ENCODE measurements at places on chromosomes 5 and 9. TPM values are rescaled to one million over a fixed set of nuclear protein-coding genes. Genes with fewer than 3 reads are reported as not detected.

GRCh38 chr9:37454238-37454637 lies 11.0 kb downstream of the ZBTB5 start:
- H3K27ac ChIP-seq, result no peak overlapping the region
- H3K4me3 ChIP-seq, result no peak overlapping the region
- no peaks in the 10 kb centered on the region for H3K36me3 ChIP-seq
- no peaks in the 10 kb centered on the region for H3K27me3 ChIP-seq
- peaks cover 9% of the 10 kb centered on the region for H3K4me1 ChIP-seq

- H3K4me1 ChIP-seq, result no peaks in the 10 kb centered on the region
- H3K27me3 ChIP-seq, result no peaks in the 10 kb centered on the region
These were observed 478.5 kb downstream of the RASEF start for GRCh38 chr9:82584349-82584863.

DNA sequence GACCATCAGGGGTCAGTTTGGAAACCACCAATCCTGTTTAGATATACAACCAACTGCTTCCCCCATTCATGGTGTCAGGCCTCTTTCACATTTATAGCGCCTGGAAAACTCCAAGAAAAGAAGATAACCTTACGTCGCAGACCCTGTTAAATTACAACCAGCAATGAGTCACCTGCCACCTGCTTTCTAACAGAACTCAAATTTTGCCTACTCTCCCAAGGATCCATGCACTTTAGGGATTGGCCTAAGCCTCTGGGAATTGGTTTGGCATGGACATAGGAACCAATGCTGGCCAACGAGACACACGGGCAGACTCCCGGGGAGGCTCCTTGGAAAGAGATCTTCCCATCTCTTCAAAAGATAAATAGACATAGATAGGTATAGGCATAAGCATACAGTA lies 87.0 kb downstream of the FEM1C start:
- H3K36me3 ChIP-seq, result no peaks in the 10 kb centered on the region
- no peak for DNase-seq
- no peak overlapping the region for H3K4me3 ChIP-seq
- no peaks in the 10 kb centered on the region for H3K27me3 ChIP-seq
- H3K27ac ChIP-seq, result no peak overlapping the region

DNA sequence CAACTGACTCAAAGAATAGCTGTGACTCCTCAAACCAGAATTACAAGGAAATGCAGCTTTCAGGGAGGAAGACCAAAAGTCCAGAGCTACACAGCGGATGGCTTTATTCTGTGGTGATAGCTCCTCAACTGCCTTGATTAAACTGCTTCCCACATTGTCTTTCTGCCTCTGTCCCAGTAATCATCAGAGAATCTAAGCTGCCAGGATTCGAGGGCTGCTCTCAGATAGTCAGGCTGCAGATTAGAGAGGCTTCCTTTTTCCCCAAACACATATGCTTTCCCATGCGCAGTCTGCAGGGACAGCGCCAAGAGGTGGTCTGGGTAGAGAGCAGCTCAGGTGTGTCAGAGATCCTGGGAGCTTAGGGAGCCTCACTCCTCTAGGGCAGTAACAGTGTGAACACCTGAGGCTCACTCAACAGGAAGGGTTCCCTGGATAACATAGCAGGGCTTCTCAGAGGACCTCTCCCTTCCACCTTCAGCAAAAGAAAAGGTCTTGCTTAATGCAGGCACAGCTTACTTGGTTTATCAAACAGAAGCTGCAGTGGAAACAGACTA lies 439.9 kb upstream of the TLE4 start:
- H3K36me3 ChIP-seq, result no peaks in the 10 kb centered on the region
- no peak overlapping the region for H3K4me3 ChIP-seq
- no peaks in the 10 kb centered on the region for H3K27me3 ChIP-seq
- H3K27ac ChIP-seq, result no peak overlapping the region
- no peak for DNase-seq
- H3K4me1 ChIP-seq, result no peaks in the 10 kb centered on the region

GRCh38 chr5:179124273-179124852 lies 64.2 kb downstream of the ZNF354C start:
- no peak overlapping the region for H3K4me3 ChIP-seq
- H3K4me1 ChIP-seq, result no peaks in the 10 kb centered on the region
- no peaks in the 10 kb centered on the region for H3K36me3 ChIP-seq
- no peak overlapping the region for H3K27ac ChIP-seq
- H3K27me3 ChIP-seq, result no peaks in the 10 kb centered on the region
- no peak for DNase-seq

- H3K27me3 ChIP-seq, result no peaks in the 10 kb centered on the region
- no peak overlapping the region for H3K27ac ChIP-seq
- H3K36me3 ChIP-seq, result no peaks in the 10 kb centered on the region
- no peak overlapping the region for H3K4me3 ChIP-seq
- no peak for DNase-seq
These were observed 93.0 kb upstream of the NIPAL4 start for GRCh38 chr5:157366741-157367674.

DNA sequence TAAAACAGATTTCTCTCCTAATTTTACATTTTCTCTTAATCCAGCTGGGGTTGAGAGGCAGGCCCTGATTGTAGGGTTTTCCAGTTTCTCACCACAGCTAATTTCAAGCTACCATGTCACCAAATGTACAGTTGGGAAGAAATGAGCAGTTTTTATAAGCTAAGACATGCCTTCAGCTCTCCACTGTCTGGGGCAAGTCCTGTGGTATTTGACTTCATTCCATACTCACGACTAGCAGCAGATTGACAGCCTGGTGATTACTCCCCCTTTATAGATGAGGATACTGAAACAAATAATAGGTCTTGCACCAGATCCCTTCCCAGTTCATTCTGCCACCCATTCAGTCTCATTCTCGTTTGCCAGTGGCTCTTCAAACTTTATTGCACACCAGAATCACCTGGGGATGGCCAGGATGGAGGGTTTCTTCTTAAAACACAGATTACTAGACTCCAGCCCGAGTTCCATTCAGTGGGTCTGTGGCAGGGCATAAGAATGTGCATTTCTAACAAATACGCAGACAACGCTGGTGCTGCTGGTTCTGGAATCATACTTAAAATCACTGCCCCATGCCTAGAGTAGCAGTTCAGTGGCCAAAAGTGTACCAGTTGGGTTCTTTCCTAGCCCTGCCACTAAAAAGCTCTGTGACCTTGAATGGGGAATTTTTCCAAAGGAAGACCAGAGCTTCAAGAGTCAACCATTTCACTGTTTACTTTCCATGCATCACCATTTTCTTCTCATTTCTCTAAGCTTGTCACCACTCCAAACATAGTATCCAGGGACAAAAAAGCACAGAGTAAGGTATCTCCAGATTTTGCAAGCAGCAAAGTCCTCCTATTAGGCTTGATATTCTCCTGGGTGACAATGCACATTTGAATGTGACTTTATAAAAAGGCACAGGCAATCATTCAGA lies 64.3 kb downstream of the CSNK1A1 start:
- peak overlapping the region; percentile 86 for H3K27ac ChIP-seq
- peaks cover 67% of the 10 kb centered on the region for H3K36me3 ChIP-seq
- no peak for DNase-seq
- H3K4me1 ChIP-seq, result peaks cover 54% of the 10 kb centered on the region
- H3K27me3 ChIP-seq, result no peaks in the 10 kb centered on the region
- H3K4me3 ChIP-seq, result no peak overlapping the region

DNA sequence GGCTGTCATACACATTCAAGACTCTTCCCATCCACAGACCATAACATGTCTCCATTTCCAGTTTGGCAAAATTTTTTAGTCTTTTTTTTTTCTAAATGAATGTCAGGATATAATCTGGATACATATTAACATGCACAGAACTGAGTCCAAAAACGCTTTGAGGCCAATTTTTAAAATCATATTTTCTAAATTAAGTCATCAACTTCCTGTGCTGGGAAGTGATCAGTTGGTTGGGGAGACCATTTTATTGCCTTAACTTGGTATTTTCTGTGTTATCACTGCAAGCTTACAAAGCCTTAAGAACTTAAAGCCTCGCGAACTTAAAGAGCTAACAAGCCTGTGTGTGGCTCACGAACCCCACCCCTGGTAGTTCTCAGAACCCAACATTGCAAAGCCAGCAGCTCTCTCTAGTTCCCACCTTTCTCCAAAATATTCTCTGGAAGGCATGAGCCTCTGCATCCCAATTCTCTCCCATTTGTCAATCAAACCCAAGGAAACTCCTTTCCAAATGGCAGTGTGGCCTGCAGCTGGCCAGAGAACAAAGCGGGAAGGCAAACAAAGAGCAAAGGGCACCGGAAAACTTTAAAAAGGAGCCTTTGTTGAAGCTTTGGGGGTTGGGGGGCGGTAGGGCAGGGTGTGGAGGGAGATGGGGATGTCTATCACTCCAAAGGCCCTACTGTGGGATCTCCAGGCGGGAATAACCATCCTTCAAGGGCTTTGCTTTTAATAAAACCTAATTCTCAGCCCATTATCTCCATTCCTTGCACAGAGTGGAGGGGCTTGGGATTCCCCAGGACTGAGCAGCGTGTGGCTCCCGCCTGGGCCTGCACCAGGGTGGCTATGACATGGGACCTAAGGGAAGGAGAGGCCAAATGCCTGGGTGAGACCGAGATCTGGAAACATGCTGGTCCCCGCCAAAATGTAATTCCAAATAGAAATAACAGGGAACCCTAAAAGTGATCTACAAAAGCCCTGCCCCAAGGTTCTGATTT lies 65.0 kb downstream of the ROR2 start:
- no peaks in the 10 kb centered on the region for H3K36me3 ChIP-seq
- no peaks in the 10 kb centered on the region for H3K4me1 ChIP-seq
- no peak overlapping the region for H3K27ac ChIP-seq
- DNase-seq, result no peak

DNA sequence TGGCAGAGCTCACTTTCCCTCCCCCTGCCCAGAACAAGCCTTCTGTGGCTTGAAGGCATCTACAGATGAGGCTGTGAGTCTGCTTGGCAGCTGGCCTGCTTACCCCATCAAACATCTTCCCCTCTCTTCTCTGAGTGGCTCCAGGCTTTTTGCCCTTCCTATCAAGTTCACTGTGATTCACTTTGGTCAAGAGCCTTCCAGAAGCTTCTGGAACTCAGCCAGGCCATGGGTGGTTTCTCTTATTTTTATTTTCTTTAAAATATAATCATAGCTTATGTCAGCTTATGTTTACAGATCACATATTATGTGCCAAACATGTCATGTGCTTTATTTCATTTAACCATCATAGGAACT lies 267.0 kb downstream of the SEC61B start:
- no peaks in the 10 kb centered on the region for H3K4me1 ChIP-seq
- DNase-seq, result no peak
- H3K36me3 ChIP-seq, result no peaks in the 10 kb centered on the region
- H3K4me3 ChIP-seq, result no peak overlapping the region
- peaks cover 66% of the 10 kb centered on the region for H3K27me3 ChIP-seq

- no peak overlapping the region for H3K27ac ChIP-seq
- no peak overlapping the region for H3K4me3 ChIP-seq
- H3K36me3 ChIP-seq, result no peaks in the 10 kb centered on the region
- no peaks in the 10 kb centered on the region for H3K27me3 ChIP-seq
These were observed 429.9 kb downstream of the CAAP1 start for GRCh38 chr9:26462751-26463150.

GRCh38 chr5:150762211-150762610 lies 3.4 kb upstream of the DCTN4 start:
- no peak overlapping the region for H3K27ac ChIP-seq
- peaks cover 5% of the 10 kb centered on the region for H3K4me1 ChIP-seq
- H3K36me3 ChIP-seq, result peaks cover 4% of the 10 kb centered on the region
- H3K27me3 ChIP-seq, result peaks cover 15% of the 10 kb centered on the region
- no peak for DNase-seq

DNA sequence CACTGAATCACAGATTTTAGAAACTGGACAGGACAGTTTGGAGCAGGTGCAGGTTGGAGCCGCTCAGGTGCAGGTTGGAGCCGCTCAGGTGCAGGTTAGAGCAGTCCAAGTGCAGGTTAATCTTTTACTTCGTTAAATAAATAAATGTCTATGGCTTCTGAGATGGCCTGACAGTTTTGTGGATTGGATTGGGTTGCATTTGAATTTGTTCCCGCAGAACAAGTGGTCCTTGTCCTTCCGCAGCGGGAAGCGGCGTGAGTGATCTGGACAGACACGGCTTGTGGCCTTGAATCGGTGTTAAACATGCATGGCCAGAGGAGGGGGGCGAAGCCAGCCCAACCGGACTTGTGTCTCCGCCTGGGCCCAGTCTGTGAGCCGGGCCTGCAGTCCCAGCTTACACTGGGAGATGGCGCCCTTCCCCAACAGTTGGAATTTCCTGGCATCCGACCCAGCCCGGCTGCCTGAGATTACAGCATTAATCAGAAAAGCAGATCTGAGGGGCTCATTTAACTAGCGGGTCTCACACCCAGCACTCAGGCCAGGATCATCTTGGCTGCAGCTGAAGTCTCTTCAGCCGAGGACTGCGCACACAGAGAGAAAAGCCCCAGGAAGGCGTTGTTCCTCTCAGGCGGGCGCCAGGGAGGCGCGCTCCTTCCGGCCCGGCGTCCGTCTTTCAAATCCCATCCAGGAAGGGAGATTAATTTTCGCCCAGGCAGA lies 1.5 kb upstream of the OLFM1 start:
- no peaks in the 10 kb centered on the region for H3K36me3 ChIP-seq
- peak; percentile 76 for DNase-seq
- H3K27me3 ChIP-seq, result peaks cover 32% of the 10 kb centered on the region
- no peak overlapping the region for H3K27ac ChIP-seq

DNA sequence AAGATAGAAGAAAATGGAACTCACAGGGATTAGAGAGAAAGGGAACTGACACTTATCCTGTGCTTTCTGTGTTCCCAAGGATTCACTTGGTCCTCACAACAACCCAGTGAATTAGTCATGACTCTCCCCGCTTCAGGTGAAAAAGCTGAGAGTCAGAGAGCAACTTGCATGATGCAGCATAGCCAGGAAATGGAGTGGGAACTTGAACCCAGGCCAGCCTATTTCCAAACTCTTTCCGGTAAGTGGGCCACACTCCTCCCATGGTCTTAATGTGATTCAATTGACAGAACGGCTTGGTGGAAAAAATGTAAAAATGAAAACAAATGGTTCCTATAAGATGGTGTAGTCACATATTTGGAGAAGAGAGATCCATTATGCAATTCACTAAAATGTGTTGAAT lies 45.9 kb upstream of the CEMIP2 start:
- H3K27me3 ChIP-seq, result no peaks in the 10 kb centered on the region
- no peak overlapping the region for H3K4me3 ChIP-seq
- no peaks in the 10 kb centered on the region for H3K36me3 ChIP-seq

- no peak for DNase-seq
- no peaks in the 10 kb centered on the region for H3K36me3 ChIP-seq
- no peak overlapping the region for H3K27ac ChIP-seq
- no peaks in the 10 kb centered on the region for H3K4me1 ChIP-seq
- H3K27me3 ChIP-seq, result peaks cover 53% of the 10 kb centered on the region
- no peak overlapping the region for H3K4me3 ChIP-seq
These were observed 68.7 kb upstream of the TAF11L2 start for GRCh38 chr5:17429353-17429752.

- no peaks in the 10 kb centered on the region for H3K36me3 ChIP-seq
- peaks cover 26% of the 10 kb centered on the region for H3K27me3 ChIP-seq
- no peak for DNase-seq
- H3K27ac ChIP-seq, result no peak overlapping the region
- no peak overlapping the region for H3K4me3 ChIP-seq
These were observed 31.0 kb upstream of the TENT4A start for GRCh38 chr5:6682239-6682638.

GRCh38 chr9:95103281-95103771 lies 214.2 kb downstream of the FANCC start:
- DNase-seq, result no peak
- H3K4me1 ChIP-seq, result peaks cover 13% of the 10 kb centered on the region
- H3K4me3 ChIP-seq, result no peak overlapping the region
- no peaks in the 10 kb centered on the region for H3K27me3 ChIP-seq
- peaks cover 46% of the 10 kb centered on the region for H3K36me3 ChIP-seq

RUFY1 gene
- total RNA-seq, result 41.2 TPM

AFAP1L1 gene
- total RNA-seq, result 7.8 TPM

SHB gene
- total RNA-seq, result 8.7 TPM

WWC1 gene
- total RNA-seq, result 190 TPM

PCDHB12 gene
- 1.6 TPM for total RNA-seq

MEIKIN gene
- not detected for total RNA-seq

ZNF658 gene
- 2.5 TPM for total RNA-seq

NUTM2F gene
- total RNA-seq, result not detected

PCDHA11 gene
- 0.64 TPM for total RNA-seq
